Stimulated activated CD8-positive, alpha-beta memory T cell treated with anti-CD3 and anti-CD28 coated beads, Interleukin-4, amount 100 ng/mL, for 1 hour (primary cell): ENCODE measurements at places on chromosomes 5 and 9.

GRCh38 chr5:152623951-152624350 lies 218.9 kb upstream of the NMUR2 start:
- DNase-seq = no peak

- no peak for DNase-seq
These were observed 361.0 kb downstream of the NFIB start for GRCh38 chr9:13952906-13953305.

- no peak for DNase-seq
These were observed 25.0 kb downstream of the SH3TC2 start for GRCh38 chr5:149037817-149038216.

- DNase-seq = no peak
These were observed 580.5 kb upstream of the SGCD start for GRCh38 chr5:155746367-155747038.
